ENCODE measurements at places on chromosomes 3 and 15. TPM values are rescaled to one million over a fixed set of nuclear protein-coding genes. Genes with fewer than 3 reads are reported as not detected.

- DNase-seq = no peak
Measured at GRCh38 chr3:178100908-178101307, 435.3 kb upstream of the KCNMB2 start.

Gene EHD4
- 28.0 TPM for total RNA-seq

Gene GABRA5
- total RNA-seq = not detected

Gene CCDC50
- 47.8 TPM for total RNA-seq

Gene UBL7
- total RNA-seq = 65.3 TPM

Data from HCT116 (cell line).